ENCODE measurements at places on chromosomes 7 and 10. TPM values are rescaled to one million over a fixed set of nuclear protein-coding genes. Genes with fewer than 3 reads are reported as not detected.

TMEM196 gene
- not detected for total RNA-seq

AMZ1 gene
- total RNA-seq, result 0.07 TPM

NYAP1 gene
- 0.27 TPM for total RNA-seq

SPDYE1 gene
- total RNA-seq, result not detected

CD36 gene
- not detected for total RNA-seq

PANK1 gene
- 5.7 TPM for total RNA-seq

ANXA8 gene
- total RNA-seq, result 7.5 TPM

MGMT gene
- 15.8 TPM for total RNA-seq

PLEKHS1 gene
- not detected for total RNA-seq

GPER1 gene
- 0.46 TPM for total RNA-seq

NKX1-2 gene
- total RNA-seq, result not detected

FMC1 gene
- 7.5 TPM for total RNA-seq

STRIP2 gene
- total RNA-seq, result 73.5 TPM

PDZD7 gene
- 0.64 TPM for total RNA-seq

CYP3A7 gene
- total RNA-seq, result not detected

EMX2 gene
- not detected for total RNA-seq

PPP1R3C gene
- 0.21 TPM for total RNA-seq

INHBA gene
- total RNA-seq, result 1.0 TPM

LRMDA gene
- not detected for total RNA-seq

GPNMB gene
- 0.59 TPM for total RNA-seq

Measured in activated T-helper 2 cell treated with anti-CD3 and anti-CD28 coated beads, Interferon-gamma antibody, Interleukin-2, Interleukin-4, amounts not matched to agents 10 μg/mL and 5 μg/mL and 100 μg/mL, durations not matched to agents 14 hours and 24 hours and 36 hours (primary cell).